Naive thymus-derived CD8-positive, alpha-beta T cell (primary cell): ENCODE measurements at places on chromosomes 2 and 18. TPM values are rescaled to one million over a fixed set of nuclear protein-coding genes. Genes with fewer than 3 reads are reported as not detected.

- H3K4me3 ChIP-seq: no peak overlapping the region
- DNase-seq: no peak
- H3K27ac ChIP-seq: no peak overlapping the region
Measured at GRCh38 chr2:19649785-19650380, 251.9 kb downstream of the TTC32 start.

Gene METAP1D
- 16.4 TPM for total RNA-seq

GRCh38 chr18:61738488-61738887 lies 154.3 kb downstream of the RNF152 start:
- no peaks in the 10 kb centered on the region for H3K4me1 ChIP-seq
- no peaks in the 10 kb centered on the region for H3K27me3 ChIP-seq
- no peak overlapping the region for H3K4me3 ChIP-seq
- H3K36me3 ChIP-seq: no peaks in the 10 kb centered on the region
- no peak overlapping the region for H3K27ac ChIP-seq

DNA sequence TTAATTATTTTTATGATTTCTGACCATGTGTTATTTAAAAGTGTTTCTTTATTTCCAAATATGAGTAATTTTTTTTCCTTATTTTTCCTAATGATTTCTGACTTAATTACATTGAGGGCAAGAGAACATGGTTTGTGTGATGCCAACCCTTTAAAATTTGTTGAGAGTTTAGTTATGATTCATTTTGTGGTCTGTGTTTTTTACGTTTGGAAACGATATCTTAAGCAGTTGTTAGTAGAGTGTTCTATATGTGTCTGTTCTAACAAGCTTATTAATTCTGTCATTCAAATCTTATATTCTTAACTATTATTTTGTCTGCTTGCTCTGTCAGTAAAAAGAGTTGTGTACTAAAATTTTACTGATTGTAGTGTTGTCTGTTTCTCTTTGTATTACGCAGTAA lies 15.0 kb downstream of the NAB1 start:
- H3K36me3 ChIP-seq: peaks cover 5% of the 10 kb centered on the region
- H3K4me1 ChIP-seq: peaks cover 18% of the 10 kb centered on the region
- H3K27me3 ChIP-seq: no peaks in the 10 kb centered on the region
- DNase-seq: no peak

- no peak overlapping the region for H3K27ac ChIP-seq
- peaks cover 19% of the 10 kb centered on the region for H3K27me3 ChIP-seq
- no peak overlapping the region for H3K4me3 ChIP-seq
- peaks cover 13% of the 10 kb centered on the region for H3K4me1 ChIP-seq
Measured at GRCh38 chr18:55318951-55319441, 269.0 kb downstream of the TCF4 start.

Gene DGKD
- 300 TPM for total RNA-seq

Gene ZNF396
- total RNA-seq: 7.3 TPM

GRCh38 chr2:229261599-229261998 lies 9.5 kb downstream of the PID1 start:
- H3K4me1 ChIP-seq: no peaks in the 10 kb centered on the region

GRCh38 chr2:67215214-67216055 lies 181.7 kb upstream of the ETAA1 start:
- no peak for DNase-seq
- no peaks in the 10 kb centered on the region for H3K36me3 ChIP-seq
- peaks cover 1% of the 10 kb centered on the region for H3K27me3 ChIP-seq

DNA sequence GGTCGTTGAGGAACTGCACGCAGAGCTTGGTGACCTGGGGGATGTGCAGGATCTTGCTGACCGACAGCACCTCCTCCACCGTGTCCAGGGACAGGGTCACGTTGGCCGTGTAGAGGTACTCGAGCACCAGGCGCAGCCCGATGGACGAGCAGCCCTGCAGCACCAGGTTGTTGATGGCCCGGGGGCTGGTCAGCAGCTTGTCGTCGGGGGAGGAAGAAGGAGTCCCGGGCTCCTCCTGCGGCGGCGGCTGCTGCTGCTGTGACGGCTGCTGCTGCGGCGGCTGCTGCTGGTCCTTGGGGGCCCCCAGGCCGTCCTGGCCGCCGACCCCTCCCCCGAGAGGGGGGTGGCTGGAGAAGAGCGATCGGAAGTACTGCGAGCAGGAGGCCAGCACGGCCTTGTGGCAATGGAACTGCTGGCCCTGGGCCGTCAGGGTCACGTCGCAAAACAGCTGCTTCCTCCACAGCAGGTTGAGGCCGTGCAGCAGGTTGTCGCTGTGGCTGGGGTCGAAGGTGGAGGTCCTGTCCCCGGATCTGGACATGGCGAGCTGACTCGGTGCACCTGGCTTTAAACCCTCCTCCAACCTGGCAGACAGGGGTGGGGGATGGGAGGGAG lies 2.7 kb downstream of the KLHL14 start:
- peaks cover 48% of the 10 kb centered on the region for H3K27me3 ChIP-seq
- DNase-seq: no peak
- no peaks in the 10 kb centered on the region for H3K36me3 ChIP-seq
- H3K27ac ChIP-seq: no peak overlapping the region

DNA sequence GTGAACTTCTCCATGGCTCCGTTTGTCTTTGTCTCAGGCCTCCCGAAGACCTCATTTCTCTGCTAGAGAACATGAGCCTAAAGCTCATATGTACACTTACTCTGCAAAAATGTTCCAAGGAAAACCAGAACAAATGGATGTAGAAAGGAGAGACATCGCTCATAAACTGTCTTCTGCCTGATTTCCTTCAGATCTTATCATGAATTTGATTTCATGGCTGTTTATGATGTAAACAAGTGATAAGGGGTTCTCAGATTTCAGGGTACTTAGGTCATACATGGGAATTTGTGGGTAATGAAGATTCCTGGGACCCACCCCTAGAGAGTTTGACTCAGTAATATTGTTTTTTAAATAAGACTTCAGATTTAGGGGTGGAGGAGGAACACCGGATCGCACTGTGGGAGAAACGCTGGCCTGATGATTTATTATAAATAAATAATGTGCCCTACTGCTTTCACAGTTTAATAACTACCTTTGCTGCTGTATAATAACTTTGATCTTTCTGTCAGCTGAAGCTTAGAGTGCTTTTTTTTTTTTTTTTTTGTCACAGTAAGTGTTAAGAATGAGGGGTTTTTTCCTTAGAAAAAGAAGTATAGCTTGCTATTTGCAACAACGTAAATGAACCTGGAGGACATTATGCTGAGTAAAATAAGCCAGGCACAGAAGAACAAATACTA lies 14.9 kb downstream of the AOX1 start:
- H3K36me3 ChIP-seq: no peaks in the 10 kb centered on the region
- no peak for DNase-seq
- H3K27ac ChIP-seq: no peak overlapping the region
- no peak overlapping the region for H3K4me3 ChIP-seq

Gene SKOR2
- total RNA-seq: not detected

DNA sequence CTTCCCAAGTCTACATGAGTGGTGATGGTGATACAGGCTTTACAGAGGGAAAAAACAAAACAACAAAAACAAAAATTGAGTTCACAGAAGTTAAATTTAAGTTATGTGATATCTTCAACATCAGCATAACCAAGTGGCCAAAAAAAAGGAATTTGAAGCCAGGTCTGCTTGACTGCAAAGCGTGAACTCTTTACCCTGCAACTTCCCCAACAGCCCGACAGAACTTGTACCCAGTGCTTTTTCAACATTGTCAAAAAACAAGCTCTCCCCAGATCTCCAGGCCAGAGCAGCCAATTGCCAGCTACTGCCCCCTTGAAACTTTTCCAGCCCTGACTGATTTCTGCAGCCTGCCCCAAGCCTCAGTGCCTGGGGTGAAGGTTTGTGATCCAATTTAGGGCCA lies 76.7 kb downstream of the RNF144A start:
- no peak overlapping the region for H3K27ac ChIP-seq
- no peak overlapping the region for H3K4me3 ChIP-seq
- DNase-seq: no peak
- peaks cover 27% of the 10 kb centered on the region for H3K4me1 ChIP-seq
- H3K27me3 ChIP-seq: no peaks in the 10 kb centered on the region
- H3K36me3 ChIP-seq: peaks cover 78% of the 10 kb centered on the region

DNA sequence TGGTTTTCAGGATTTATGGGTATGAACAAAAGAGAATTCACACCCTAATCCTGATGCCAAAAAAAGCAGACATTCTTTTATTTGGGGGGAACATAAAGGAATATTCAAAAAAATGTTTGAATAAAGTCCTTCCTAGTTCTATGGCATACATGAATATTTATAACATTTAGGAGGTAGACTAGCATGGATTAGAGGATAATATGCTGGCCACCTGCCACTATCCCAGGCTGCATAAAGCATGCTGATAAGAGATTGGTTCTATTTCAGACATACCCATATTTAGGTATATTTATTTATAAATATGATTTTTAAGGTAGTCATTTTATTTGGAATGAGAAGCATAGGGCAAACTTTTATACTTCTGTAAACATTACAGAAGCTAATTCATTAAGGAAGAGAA lies 34.9 kb upstream of the MAP3K20 start:
- no peaks in the 10 kb centered on the region for H3K27me3 ChIP-seq
- H3K4me3 ChIP-seq: no peak overlapping the region
- no peaks in the 10 kb centered on the region for H3K36me3 ChIP-seq

DNA sequence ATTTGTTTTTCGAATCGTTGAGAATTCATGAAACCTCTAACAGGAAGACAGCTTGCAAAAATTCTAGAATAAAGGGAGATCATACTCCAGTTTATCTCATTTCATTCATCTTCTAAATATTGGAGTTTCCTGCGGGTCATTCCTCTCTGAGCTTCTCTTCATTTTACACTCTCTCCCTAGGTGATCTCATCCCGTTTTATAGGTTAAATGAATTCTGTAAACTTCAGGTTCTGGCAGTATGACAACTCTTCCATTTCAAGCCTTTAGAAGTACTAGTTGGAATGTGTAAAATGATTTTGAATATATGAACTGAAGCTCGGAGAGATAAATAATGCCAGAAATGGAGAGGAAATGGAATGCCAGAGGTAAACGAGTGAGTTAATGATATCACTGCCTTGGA lies 312.4 kb downstream of the METTL4 start:
- no peak overlapping the region for H3K4me3 ChIP-seq
- peaks cover 2% of the 10 kb centered on the region for H3K27me3 ChIP-seq
- H3K36me3 ChIP-seq: no peaks in the 10 kb centered on the region
- no peaks in the 10 kb centered on the region for H3K4me1 ChIP-seq

DNA sequence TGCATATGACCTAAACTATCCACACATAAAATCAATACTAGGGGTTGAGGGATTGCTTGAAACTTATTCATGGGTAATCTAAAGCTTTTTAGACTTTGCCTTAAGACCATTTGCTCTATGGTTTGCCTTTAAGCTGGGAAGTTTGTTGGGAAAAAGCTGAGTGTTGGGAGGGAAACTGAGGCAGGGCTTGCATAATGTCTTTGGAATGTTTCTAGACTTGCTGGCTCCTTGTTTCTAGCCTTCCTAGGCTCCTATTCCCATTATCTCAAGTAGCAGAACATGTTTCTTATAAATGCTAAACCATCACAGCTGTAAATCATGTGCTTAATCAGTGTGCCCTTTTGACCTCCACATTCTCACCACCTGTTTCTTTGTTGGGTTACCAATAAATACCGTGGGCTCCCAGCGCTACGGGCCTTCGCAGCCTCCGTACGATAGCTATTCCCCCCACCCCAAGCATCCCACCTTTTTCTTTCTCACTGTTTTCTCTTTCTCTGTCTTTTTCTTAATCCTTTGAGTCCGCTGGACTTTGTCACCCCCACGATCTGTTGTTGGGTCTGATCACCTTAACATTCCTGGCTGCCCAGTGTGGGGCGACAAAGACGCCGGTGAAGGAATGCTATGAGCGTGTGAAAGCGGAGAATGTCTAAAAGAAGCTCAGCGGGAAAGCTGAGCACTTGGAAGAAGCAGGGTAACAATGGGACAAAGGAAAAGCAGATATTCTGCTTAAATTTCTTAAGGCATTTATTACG lies 49.4 kb upstream of the CWC22 start:
- no peak for DNase-seq
- H3K27me3 ChIP-seq: peaks cover 24% of the 10 kb centered on the region
- H3K36me3 ChIP-seq: no peaks in the 10 kb centered on the region
- H3K27ac ChIP-seq: no peak overlapping the region

DNA sequence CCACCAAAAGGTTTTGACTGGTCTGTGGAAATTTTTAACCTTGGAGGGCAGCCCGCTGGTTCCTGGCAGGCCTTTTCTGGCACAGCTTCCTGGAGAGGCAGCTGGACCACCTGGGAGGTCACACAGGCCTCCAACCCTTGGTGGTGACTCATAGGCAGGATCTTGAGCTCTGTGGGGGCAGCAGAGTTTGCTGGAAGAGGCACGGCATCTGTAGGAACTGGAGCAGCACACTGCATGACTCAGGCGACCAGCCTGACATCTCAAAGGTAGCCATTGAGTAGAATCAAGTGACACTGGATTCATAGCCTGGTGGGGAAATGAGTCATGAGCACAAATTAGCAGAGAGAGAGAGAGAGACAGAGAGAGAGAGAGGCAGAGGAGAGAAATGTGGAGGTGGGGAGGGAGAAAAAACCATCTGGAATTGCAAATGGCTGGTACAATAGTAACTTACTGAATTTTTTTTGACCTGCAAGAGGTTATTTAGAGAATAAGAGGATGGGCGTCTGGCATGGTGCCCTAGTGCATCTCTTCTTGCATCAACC lies 57.4 kb downstream of the TRPM8 start:
- no peak for DNase-seq
- H3K27ac ChIP-seq: no peak overlapping the region
- no peak overlapping the region for H3K4me3 ChIP-seq
- H3K4me1 ChIP-seq: peaks cover 14% of the 10 kb centered on the region

DNA sequence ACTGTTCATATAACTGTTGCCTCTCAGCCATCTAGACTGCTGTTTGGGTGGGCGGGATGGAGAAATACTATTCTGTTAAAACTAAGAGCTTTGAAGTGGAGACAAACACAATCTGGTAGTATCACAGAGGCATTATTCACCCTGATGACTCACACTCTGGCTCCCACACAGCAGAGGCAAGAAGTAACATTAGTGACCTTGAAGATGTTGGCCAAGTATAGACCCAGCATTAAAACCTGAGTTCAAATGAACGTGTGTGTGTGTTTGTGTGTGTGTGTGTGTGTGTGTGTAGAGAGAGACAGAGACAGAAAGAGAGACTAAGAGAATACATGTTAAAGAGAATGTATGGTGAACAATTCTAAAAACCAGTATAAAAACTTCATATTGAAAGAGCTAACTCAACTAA lies 22.5 kb upstream of the ACVR1 start:
- H3K4me1 ChIP-seq: peaks cover 64% of the 10 kb centered on the region
- DNase-seq: no peak
- H3K4me3 ChIP-seq: peak overlapping the region; percentile 92
- no peaks in the 10 kb centered on the region for H3K27me3 ChIP-seq

Gene RNF103
- 47.9 TPM for total RNA-seq

GRCh38 chr18:75072672-75073371 lies 136.1 kb downstream of the PTGR3 start:
- H3K4me3 ChIP-seq: no peak overlapping the region
- H3K27ac ChIP-seq: no peak overlapping the region
- peaks cover 35% of the 10 kb centered on the region for H3K4me1 ChIP-seq
- DNase-seq: no peak
- H3K36me3 ChIP-seq: peaks cover 6% of the 10 kb centered on the region

DNA sequence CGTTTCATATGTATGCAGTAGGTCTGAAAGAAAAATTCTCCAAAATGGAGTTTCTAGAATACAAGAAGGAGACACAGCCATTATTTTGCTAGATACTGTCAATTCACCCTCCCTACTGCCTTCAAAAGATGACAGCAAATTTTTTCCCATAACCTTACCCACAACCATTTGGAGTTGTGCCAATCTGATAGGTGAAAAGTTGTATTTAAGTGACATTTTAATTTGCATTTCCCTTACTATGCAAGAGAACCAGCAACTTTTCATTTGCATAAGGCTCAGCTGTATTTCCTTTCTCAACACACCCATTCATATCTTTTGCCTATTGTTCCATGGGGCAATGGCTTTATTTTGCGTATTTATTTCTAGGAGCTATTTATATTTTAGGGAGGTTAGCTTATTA lies 31.4 kb upstream of the IL18RAP start:
- H3K4me3 ChIP-seq: no peak overlapping the region
- H3K36me3 ChIP-seq: no peaks in the 10 kb centered on the region
- no peaks in the 10 kb centered on the region for H3K27me3 ChIP-seq
